Neural progenitor cell (in vitro differentiated cells): ENCODE measurements at places on chromosomes 7 and 10. TPM values are rescaled to one million over a fixed set of nuclear protein-coding genes. Genes with fewer than 3 reads are reported as not detected.

GRCh38 chr7:2470204-2471021 is 5.8 kb downstream of the GRIFIN start:
- H3K27ac ChIP-seq: no peak overlapping the region
- no peaks in the 10 kb centered on the region for H3K27me3 ChIP-seq
- H3K4me1 ChIP-seq: peaks cover 9% of the 10 kb centered on the region
- no peak overlapping the region for H3K4me3 ChIP-seq
- no peak for DNase-seq

NEUROD6 gene
- not detected in 2 replicates for total RNA-seq

DNA sequence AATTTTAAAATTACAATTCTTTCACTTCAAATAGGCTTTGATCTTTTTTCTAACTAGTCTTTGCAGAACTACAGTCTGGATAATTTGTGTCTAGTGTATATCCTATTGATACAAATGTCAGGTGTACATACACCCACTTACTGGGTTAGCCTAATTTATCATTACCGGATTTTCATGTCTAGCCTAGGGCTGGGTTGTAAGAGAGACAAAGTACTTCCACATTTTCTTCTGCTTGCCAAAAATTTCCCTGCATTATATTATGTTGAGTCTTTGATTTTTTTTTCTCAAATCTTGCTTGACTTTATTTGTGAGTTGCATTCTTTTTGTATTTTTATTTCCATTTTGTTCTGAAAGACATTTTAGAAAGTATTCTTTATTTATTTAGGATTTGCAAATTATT is 284.8 kb upstream of the FZD8 start:
- H3K4me3 ChIP-seq: no peak overlapping the region
- H3K27me3 ChIP-seq: no peaks in the 10 kb centered on the region
- DNase-seq: no peak
- H3K27ac ChIP-seq: no peak overlapping the region
- H3K4me1 ChIP-seq: peaks cover 28% of the 10 kb centered on the region

EIF5AL1 gene
- total RNA-seq: 0.24 and 0.31 TPM in 2 replicates
